ENCODE measurements at places on chromosomes 12 and 14.

- no peak for DNase-seq
Observed at GRCh38 chr12:28708918-28709371, 440.1 kb upstream of the FAR2 start.

DNA sequence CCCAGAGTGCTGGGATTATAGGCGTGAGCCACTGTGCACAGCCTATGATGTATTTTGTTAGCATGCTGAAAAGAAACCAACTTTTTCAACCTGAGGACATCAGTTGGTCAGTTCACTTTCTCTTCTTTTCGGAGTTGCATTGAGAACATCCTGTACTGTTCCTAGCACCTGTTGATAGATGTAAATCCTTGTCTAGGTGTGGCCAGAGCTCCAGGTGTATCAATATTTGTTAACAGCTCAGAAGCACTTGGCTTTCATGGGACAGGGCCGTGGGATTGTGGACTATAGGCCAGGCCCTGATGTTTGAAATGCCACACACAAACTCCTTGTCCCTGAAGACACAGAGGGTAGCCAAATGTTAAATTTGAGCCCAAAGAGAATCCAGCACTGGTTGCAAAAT is 14.9 kb downstream of the HCAR2 start:
- no peak for DNase-seq

DNA sequence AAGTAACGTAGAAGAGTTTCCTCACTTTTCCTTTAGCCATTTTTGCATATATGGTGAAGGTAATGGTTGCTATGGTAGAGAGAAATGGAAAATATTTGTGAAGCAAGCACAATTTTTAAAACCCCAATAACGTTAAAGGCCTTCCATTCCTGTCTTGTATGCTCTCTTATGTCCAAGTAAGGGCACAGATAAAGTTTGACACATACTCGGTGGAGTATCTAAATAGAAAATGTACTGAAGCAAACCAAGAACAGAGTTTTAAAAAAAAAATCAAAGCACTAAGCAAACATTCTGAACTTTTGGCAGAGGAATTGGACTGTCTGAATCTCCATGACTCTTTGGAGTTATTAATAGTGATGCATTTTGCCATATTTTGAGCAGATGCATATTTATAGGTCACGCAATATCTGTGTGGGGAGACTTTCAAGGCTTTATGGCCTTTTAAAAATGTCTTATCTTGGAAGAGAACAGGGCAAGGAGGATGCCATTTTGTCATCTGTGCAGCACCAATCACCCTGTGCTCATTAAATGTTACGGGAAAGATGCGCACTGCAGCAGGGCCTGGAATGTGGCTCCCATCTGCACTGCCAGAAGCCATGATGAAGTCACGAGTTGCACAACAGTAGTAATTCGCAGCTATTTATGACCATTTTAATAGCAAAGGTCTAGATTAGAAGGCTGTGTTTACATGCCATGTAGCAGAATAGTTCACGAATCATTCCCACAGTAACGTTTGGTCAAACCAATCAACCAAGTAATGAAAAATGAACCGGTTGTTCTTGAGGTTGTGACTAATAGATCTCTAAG is 23.3 kb upstream of the AMIGO2 start:
- DNase-seq: no peak

DNA sequence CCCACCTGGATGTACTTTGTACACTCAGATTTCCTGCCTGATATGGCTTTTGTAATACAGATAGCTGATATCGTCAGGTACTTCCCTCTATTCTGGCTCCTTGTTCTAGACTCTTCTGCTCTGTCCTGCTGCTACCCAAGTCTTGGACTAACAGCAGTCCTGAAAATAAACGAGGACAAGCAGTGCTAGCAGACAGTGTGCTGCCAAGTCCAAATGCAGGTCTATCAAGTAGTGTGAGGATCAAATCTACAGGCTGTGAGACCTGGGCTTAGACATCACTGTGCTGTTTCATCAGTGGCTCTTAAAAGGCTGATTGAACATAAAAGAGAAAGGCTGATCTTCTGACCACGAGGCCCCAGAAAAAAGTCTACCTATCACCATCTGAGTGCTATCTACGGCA is 418.1 kb downstream of the APAF1 start:
- DNase-seq: no peak

GRCh38 chr14:89164168-89165073 is 252.6 kb downstream of the FOXN3 start:
- no peak for DNase-seq

- no peak for DNase-seq
Observed at GRCh38 chr12:52833922-52834726, at the start of gene KRT79. TSS of gene KRT79 (minus strand) at chr12:52834311. CDS start at chr12:52834260, 51 bp downstream.

DNA sequence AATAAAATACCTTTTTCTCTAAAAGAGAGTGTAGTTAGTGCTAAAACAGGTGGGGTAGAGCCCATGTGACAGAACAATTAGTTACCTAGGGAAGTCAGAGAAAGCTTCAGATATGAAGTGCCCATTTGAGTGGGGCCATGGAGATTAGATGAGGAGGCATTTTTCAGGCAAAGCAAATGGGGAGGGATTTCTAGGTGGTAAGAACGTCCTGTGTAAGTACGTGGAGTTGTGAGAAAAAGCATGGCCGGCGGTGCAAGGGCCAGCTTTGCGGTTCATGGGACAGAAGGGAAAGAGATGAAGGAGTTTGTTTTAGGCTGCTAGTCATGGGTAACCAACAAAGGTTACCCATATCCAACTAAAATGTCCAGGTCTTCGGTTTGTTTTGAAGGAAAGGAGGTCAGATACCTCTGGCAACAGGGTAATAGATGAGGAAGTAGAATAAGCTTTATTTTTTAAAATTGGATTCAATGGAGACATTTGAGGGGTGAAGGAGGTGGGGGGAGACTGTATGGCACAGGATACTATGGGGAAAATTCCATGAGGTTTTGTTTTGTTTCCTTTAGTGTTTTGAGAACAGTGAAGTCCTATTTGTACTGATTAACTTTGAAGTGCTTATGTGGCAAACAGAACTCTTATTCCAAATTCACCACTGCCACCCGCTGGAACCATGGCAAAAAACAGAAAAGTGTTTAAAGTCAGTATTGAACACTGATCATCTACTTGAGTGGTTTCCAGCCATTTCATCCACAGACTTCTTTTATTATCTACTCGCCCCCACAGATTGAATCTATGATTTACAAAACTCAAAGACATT is 10.0 kb upstream of the SNRPF start:
- DNase-seq: no peak

GRCh38 chr14:64755781-64756221 is 51.6 kb downstream of the PLEKHG3 start:
- DNase-seq: no peak

- DNase-seq: no peak
Observed at GRCh38 chr14:47678157-47678556, 2.8 kb upstream of the MDGA2 start.

- DNase-seq: no peak
Observed at GRCh38 chr14:87468531-87468930, 524.5 kb downstream of the GALC start.

DNA sequence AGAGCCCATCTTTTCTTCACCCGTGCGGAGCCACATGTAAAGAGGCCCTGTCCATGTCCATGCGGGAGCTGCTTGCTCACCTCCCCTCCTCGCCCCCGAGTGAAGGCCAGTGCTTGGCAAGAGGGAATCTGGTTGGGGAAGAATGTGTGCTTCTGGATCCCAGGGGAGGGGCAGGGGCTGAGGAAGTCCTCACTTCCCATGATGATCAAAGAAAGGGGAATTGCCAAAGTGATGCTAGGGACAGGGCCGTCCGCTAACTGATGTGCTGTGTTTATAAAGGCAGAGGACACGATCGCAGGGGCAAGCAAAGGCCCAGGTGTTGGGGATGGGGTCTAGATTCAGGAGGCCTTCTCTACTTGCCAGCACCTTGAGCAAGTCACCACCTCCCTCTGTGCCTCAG is 137.4 kb upstream of the PRMT8 start:
- DNase-seq: no peak

DNA sequence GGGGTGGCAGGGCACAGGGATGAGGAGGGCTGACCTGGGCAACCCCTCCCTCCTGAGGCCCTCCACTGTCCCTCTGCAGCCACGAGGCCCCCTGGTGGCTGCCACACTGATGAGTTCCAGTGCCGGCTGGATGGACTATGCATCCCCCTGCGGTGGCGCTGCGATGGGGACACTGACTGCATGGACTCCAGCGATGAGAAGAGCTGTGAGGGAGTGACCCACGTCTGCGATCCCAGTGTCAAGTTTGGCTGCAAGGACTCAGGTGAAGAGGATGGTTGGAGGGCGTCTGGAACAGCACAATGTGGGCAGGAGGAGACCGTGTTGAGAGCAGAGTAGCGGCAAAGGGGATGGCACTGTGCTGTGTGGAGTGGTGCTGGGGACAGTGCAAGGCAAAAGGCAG is 25.7 kb upstream of the LRP1-AS start:
- no peak for DNase-seq

GRCh38 chr12:9751204-9752144 is 9.2 kb downstream of the CD69 start:
- DNase-seq: no peak
